Stomach (tissue), 19 donors: ENCODE measurements at places on chromosomes 4 and X. TPM values are rescaled to one million over a fixed set of nuclear protein-coding genes. Genes with fewer than 3 reads are reported as not detected.

DNA sequence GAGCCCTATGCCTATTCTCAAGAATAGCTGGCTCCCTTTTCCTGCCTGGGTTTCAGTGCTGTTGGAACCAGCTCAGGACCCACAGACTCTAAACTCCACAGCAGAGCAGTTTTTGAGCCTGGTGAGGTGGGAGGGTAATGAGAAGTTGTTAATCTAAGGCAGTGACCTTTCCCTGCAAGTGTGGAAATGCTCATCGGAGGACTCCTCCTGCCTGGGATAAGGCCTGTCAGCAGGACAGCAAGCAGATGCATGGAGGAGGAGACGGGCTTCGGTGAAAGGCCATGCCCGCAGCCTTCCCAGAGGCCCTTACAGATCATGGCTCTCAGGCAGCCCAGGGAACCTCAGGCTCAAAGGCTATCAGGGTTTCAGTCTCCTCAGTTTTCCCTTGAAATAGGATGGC, 70.0 kb upstream of the SHISA3 start:
- H3K4me3 ChIP-seq = no peak overlapping the region
- no peak overlapping the region for H3K27ac ChIP-seq
- H3K4me1 ChIP-seq = no peaks in the 10 kb centered on the region

- H3K27ac ChIP-seq = no peak overlapping the region
- no peaks in the 10 kb centered on the region for H3K27me3 ChIP-seq
- no peaks in the 10 kb centered on the region for H3K4me1 ChIP-seq
- H3K4me3 ChIP-seq = no peak overlapping the region
Measured at GRCh38 chr4:9938933-9939332, 82.4 kb downstream of the SLC2A9 start.

- peak; percentile 6 for DNase-seq
- no peak overlapping the region for H3K4me3 ChIP-seq
- no peaks in the 10 kb centered on the region for H3K27me3 ChIP-seq
- no peaks in the 10 kb centered on the region for H3K36me3 ChIP-seq
- H3K27ac ChIP-seq = no peak overlapping the region
Measured at GRCh38 chr4:164866817-164867490, 10.0 kb upstream of the APELA start.

- H3K36me3 ChIP-seq = no peaks in the 10 kb centered on the region
- no peaks in the 10 kb centered on the region for H3K27me3 ChIP-seq
- no peaks in the 10 kb centered on the region for H3K4me1 ChIP-seq
- H3K27ac ChIP-seq = no peak overlapping the region
Measured at GRCh38 chrX:4690521-4690920, 977.1 kb upstream of the PRKX start.

GRCh38 chr4:30744386-30744785, 24.2 kb downstream of the PCDH7 start:
- H3K4me1 ChIP-seq = no peaks in the 10 kb centered on the region
- DNase-seq = no peak
- H3K27ac ChIP-seq = no peak overlapping the region
- no peak overlapping the region for H3K4me3 ChIP-seq
- no peaks in the 10 kb centered on the region for H3K27me3 ChIP-seq

GRCh38 chr4:84327526-84327925, 171.6 kb downstream of the NKX6-1 start:
- no peak overlapping the region for H3K4me3 ChIP-seq
- no peaks in the 10 kb centered on the region for H3K36me3 ChIP-seq
- no peaks in the 10 kb centered on the region for H3K4me1 ChIP-seq

- peaks cover 43% of the 10 kb centered on the region for H3K4me1 ChIP-seq
- H3K4me3 ChIP-seq = peak overlapping the region; percentile 83
- H3K36me3 ChIP-seq = no peaks in the 10 kb centered on the region
Measured at GRCh38 chr4:101348367-101348827, 1.1 kb upstream of the PPP3CA start.

DNA sequence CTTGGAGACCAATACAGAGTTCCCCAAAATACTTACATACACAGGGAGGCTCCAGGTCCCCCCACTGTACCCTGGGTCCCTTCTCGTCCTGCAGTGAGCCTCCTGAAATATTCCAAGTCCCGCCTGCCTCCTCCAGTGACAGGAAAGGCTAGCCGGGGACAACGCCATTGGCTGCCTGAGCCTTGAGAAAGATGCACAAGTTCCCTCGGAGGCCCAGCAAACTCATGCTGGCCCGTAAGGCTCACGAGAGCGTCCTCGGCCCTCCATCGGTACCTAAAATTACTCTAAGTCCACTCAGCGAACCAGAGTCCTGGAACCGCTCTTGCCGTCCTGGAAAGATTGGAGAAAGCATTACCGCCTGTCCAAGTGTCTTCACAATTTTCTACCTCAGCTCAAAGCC, 228.6 kb downstream of the ADAM29 start:
- H3K36me3 ChIP-seq = no peaks in the 10 kb centered on the region
- no peaks in the 10 kb centered on the region for H3K27me3 ChIP-seq
- no peak overlapping the region for H3K27ac ChIP-seq
- no peak overlapping the region for H3K4me3 ChIP-seq
- H3K4me1 ChIP-seq = no peaks in the 10 kb centered on the region

The CTAG2 gene
- polyA plus RNA-seq = not detected

The STATH gene
- polyA plus RNA-seq = not detected

The PROM1 gene
- 4.6 TPM for polyA plus RNA-seq

The DDX53 gene
- polyA plus RNA-seq = not detected
